Left renal pelvis (tissue), 4 donors: ENCODE measurements at places on chromosomes 6 and 20. TPM values are rescaled to one million over a fixed set of nuclear protein-coding genes. Genes with fewer than 3 reads are reported as not detected.

The CRIP3 gene
- 4.3 TPM for polyA plus RNA-seq

The AVP gene
- polyA plus RNA-seq = not detected

The CNKSR3 gene
- polyA plus RNA-seq = 33.1 TPM

The SEL1L2 gene
- polyA plus RNA-seq = 0.37 TPM

GRCh38 chr6:137653706-137654059, 159.5 kb upstream of the OLIG3 start:
- no peak for DNase-seq

DNA sequence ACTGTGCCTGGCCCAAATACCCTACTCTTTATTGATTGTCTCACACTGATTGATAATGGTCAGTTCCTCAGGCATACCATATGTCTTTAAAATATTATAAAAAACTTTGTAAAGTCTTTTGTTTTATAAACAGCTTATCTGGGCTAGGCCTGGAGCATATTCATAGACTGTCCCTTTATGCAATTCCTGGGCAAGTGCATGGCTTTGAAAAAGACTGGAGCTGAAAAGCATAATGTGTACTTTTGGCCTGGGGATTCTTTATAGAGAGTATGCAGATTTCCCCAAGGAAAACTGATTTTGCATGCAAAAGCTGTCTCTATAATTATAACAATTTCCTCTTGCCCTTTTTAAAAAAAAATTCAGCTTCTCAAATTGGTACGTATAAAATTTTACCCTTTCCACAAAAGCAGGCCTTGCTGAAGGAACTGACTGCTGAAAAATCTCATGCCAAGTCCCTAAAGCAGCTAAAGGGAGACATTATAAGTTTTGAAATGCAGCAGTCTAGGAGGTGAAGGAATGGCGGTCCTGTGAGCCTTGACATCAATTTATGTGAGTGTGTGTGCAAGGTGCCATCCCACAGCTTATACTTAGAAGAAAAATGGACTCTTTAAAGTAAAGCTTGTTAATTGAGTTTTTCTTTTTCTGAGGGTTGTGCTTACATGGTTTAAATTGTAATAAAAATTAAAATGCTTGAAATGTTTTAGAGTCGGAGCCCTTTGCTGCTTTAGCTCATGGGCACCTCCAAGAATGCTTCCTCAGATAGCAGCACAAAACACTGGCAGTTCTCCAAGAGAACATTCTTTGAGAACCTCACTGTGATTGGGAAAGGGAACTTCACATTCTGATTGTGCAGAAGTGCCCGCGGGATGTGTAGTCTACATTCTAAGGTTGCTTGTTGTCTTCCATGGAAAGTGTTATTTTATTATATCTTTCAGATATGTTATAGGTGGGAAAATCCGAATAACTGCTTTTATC, 43.9 kb downstream of the PLCB4 start:
- no peak for DNase-seq

DNA sequence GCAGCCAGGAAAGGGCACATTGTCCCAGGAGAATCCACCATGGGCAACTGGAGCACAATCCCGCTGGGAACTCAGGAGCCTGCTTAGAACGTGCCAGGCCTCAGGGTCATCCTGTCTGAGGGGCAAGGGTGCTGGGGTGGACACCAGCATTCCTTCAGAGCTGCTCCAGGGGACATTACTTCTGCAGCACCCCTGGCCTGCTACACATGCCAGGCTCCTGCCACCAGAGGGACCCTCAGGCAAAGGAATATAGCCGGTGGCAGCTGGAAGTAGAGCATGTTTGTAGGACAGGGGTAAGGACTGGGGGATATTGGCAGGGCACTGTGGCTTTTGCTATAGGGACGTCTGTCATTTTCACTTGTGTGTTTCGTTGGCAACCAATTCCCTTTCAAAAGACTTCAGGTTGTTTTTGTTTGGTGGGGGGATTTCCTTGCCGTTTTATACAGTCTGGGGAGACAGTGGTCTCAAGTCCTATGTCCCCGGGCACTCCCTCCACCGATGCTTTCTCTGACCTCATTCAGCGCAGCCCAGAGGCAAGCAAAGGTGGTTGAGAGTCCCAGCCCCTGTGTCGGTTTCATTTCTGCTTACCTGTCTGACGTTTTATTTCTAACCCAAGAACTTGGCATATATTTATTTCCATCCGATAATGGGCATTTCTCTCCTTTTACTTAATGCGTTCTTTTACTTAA, 130.8 kb downstream of the JPH2 start:
- no peak for DNase-seq

The NKAPL gene
- 3.0 TPM for polyA plus RNA-seq

The CALHM6 gene
- polyA plus RNA-seq = 3.1 TPM

- no peak for DNase-seq
Observed at GRCh38 chr6:155894758-155895157, 439.1 kb upstream of the NOX3 start.

The ZNF165 gene
- polyA plus RNA-seq = 4.2 TPM

DNA sequence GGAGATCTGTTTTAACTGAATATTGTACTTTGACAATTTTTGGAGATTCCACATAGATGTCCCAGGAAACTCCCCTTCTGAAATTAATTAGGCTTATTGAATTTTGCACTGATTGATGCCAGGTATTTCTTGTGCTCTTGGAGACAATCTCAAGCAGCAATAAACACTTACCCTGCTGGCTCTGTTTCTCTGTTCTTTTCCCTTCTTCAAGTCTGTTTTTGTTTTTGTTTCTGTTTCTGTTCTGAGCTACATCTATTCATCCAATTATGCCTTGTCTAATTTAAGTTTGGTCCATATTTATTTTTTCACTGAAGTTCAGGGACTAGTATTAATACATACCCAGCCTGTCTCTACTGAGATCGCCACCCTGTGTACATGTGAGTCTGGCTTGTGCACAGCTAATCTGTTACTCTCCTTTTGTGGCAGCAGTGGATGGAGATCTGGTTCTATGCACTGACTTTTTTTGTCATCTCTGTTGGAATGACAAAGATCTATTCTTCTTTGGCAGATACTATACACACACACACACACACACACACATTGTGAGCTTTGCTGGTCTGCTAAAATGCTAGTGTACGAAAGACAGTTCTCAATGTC, 51.9 kb downstream of the IL22RA2 start:
- DNase-seq = no peak

The DPPA5 gene
- polyA plus RNA-seq = not detected
